ENCODE measurements at places on chromosomes 7 and 10.

- peak; percentile 1 for DNase-seq
Observed at GRCh38 chr10:63573068-63573697, 52.0 kb downstream of the REEP3 start.

DNA sequence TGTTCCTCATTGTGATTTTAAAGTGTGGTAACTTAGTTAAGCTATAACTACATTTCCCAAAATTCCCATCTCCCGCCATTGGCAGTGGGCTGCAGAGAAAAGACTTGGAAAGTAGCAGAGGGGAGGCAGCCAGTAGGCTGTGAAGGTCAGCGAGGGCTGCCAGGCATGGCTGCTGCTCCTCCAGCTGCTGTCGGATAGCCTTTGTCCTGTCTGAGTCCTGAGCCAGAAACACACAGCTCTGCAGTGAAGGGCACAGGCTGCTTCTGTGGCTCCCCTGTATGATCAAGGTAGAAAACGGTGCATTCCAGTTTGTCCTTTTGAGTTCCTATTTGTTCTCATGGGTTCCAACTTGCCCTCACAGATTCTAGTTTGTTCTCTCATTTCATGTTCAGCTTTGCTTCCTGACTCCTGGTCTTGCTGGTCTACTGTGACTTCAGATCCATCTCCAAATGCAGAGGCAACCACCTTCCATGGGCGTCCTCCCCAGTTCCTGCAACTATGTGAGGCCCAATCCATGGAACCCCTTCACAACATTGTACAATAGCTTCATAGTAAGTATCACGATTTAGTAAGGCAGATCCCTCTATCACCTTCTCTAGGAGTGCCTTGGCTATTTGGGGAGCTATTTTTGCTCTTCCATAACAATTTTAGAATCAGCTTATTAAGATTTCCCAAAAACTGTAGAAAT, 31.7 kb downstream of the SYPL1 start:
- no peak for DNase-seq

GRCh38 chr10:35379226-35380137, 43.2 kb downstream of the CCNY start:
- DNase-seq = no peak

DNA sequence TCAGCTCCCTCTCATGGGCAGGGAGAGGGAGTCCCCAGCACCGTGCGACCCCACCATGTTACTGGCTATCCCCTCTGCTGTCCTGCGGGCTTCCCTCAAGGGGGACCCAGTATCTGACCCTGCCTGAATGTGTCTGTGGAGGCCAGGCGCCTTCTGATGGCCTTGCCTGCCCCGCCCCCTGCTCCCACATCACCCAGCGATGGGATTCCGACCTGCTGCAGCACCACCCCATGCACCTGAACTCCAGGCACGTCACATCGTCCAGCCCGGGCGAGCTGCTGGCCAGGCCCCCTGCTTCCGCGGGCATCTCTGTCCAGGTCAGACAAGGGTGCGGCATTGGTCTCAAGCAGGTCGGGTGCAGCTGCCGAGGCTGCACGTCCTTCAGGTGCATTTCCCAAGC, 19.0 kb downstream of the LRRC27 start:
- no peak for DNase-seq

Data from CD4-positive, alpha-beta T cell treated with Interleukin-6 at 100 ng/mL for 8 hours (primary cell).